ENCODE measurements at places on chromosomes 3 and 15.

DNA sequence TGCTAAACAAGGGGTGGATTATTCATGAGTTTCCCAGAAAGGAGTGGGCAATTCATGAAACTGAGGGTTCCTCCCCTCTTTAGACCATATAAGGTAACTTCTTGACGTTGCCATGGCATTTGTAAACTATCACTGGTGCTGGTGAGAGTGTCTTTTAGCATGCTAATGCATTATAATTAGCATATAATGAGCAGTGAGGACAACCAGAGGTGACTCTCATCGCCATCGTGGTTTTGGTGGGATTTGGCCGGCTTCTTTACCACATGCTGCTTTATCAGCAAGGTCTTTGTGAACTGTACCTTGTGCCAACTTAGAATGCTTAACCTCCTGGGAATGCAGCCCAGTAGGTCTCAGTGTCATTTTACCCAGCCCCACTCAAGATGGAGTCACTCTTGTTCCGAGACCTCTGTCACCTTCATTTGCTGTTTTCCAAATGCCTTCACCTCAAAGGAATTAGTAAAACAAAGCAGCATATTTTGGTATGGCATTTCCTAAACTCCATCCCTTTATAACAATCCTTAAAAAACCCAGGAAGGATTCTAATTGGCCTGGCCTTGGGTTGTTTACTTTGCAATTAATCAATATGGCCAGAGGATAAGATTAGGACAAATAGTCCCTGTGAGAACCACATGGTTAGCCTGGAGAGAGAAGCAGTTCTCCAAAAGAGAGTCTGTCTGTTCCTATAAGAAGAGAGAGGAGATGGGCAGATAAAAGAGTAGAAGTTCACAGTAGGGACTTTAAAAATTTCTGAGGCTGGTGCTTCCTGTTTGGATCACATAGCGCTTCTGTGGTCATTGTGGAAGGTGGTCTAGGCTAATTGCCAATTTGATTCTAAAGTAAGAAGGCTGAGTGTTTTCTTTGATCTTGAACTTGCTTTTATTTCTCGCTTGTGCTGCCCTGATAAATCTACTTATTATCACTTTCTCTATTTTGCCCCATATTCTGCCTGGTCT lies 155.2 kb upstream of the EOMES start:
- DNase-seq = no peak

DNA sequence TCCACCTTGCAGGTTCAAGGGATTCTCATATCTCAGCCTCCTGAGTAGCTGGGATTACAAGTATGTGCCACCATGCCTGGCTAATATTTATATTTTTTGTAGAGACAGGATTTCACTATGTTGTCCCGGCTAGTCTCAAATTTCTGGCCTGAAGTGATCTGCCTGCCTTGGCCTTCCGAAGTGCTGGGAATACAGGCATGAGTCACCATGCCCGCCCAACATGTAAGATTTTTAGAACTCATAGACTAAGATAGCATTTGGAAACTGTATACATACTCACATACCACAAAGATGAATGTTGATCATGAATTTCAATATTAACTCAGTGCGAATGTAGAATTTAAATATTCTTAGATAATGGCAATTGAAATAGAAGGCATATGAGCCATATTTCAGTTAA lies 718.9 kb downstream of the NLGN1 start:
- no peak for DNase-seq

GRCh38 chr15:64443747-64444621 lies 16.4 kb upstream of the ZNF609 start:
- peak; percentile 93 for DNase-seq

- no peak for DNase-seq
Measured at GRCh38 chr15:71937650-71938311, 127.4 kb downstream of the NR2E3 start.

DNA sequence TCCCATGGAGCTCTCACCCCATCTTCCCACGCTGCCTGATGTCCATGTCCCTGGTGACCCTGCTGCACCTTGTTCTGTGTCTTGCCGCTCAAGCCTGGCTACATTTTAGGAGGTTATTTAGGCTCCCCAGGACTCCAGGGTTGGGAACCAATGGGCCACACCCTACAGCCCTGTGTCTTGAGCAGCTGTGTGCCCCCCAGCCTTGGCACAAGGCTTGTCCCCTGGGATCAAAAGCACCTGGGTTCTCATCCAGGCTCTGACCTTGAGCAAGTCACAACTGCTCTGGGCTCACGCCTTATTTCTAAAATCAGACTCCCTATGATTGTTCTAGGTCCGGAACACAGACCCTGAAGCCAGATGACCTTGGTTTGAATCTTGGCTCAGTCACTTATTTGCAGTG lies 14.1 kb downstream of the SPSB4 start:
- no peak for DNase-seq

- peak; percentile 70 for DNase-seq
Measured at GRCh38 chr3:45210308-45211041, 15.6 kb downstream of the TMEM158 start.

DNA sequence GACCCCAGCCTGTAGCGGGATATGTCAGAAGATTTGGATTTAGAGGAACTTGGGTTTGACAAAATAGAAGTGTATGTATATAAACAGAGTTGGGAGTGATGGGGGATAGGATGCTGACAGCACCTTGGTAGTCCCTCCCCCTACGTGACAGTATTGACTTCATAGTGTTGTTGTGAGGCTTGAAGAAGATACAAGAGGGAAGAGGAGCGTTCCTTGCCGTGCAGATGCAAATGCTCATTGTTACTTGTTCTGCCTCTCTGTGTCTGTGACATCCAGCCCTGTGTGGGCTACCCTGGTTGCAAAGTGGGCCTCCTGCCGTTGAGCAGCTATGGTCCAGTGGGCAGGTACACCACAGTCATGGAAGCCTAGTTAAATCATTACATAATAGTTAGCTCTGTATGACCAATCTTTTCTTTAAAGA lies 45.0 kb downstream of the SMAD3 start:
- DNase-seq = no peak

DNA sequence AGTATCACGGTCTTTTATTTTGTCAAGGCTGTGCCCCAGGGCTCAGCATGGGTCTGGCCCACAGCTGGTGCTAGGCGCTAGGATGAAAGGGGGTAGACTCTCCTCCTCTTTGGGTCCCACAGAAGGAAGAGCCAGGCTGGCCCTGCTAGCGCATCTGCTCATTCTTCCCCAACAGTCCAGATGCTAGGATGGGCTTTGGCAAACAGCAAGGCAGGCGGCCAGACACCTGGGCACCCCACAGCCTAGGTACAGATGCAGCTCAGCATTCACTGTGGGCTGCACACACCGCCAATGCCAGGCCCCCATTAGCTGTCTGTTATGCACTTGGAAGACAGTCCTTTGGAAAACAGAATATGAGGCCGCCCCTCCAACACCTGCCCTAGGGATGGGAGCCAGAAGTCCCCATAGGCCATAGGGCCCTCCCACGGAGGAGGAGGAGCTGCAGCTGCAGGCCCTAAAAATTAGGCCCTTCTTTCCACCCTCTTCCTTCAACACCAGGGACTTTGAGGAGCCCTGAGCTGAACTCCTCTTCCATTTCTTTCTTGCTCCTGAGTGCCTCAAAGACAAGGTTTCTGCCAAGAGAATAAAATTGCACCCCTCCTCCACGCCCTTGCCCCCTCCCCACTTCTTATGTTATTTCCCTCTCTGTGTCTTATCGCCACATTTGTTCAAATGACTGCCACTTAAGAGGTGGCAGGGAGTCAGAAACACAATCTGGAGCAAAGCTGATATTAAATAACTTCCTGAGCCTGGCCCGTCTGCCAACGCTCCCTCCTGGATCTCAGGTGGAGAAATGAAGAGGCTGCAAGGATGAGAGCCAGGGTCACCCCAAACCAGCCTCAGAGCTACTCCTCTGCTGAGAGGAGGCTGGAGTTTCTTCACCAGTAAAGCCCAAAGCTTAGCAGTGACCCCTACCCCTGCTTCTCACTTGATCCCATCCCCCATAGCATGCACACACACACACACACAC lies 13.7 kb downstream of the NTRK3 start:
- no peak for DNase-seq

- DNase-seq = no peak
Measured at GRCh38 chr15:88830016-88830415, 26.8 kb downstream of the ACAN start.

Measured in kidney capillary endothelial cell (primary cell).